ENCODE measurements at places on chromosomes 12 and 14.

DNA sequence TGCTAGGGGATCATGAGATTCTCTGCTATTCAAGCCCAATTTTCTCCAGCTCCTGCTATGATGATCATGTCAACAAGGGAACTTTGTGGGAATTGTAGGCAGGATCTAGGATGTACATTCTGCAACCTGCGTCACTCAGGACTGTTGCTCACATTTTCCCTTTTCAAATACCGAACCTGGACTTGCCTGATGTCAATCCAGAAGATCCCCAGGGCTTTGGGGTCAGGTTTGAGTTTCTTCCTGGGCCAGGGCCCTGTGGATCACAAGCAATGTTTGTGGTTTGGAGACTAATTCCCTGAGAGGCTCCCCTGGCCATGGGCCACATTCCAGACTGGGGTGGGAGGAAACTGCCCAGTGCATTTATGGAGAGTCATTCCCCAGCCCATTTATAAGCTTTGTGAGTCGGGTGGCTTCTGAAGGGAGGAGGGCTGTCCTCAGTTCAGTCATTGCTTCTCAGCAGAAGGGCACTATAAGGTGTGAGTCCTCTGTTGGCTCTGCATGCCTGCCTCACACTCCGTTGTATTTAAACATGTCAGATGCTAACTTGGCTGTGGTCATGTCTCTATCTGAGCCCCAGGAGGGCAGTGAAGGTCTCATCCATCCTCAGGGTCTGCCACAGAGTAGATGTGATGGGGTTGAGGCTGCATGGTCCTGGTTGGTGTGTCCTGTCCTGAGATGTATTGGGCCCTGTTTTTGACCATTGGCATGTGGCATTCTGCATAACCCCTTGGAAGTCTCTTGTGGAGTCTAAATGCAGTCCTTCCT is 6.5 kb downstream of the KRT86 start:
- ATAC-seq, result peak; percentile 77

DNA sequence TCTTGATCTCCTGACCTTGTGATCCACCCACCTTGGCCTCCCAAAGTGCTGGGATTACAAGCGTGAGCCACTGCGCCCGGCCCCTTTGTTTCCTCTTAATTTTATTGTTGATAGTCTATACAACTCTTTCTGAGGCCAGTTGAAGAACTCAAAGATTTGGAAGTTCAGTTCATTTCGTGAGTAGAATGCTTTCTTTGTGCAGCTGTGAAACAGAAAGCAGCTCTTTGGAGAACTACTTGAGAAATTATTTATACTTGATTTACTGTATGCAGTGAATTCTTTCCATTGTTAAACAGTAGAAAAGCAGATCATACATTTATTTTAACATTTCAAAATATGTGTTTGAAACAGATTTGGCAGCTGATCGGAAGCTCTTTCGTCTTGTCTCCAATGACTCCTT is 69.3 kb downstream of the PCNX1 start:
- no peak for ATAC-seq

DNA sequence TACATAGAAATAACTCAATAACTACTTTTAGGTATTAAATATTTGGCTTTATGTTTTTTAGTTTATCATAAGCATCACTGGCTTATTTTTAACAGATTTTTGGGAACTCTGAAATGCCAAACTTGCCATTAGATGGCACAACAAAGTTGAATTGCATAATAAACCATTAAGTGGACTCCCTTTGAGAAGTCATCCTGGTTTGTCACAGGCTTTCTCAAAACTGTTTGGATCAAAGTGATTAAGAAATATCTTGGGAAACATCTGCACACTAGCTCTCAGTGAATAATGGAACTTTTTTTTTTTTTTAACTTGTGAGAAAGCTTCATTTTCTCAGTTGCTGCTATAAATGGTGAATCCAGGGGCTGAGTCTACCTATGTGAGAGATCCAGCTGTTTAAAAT is 4.3 kb downstream of the SLC16A7 start:
- no peak for ATAC-seq

GRCh38 chr14:88380405-88380804 is 5.1 kb upstream of the SPATA7 start:
- peak; percentile 30 for ATAC-seq

GRCh38 chr12:19129122-19129485 is 429 bp upstream of the PLEKHA5 start:
- ATAC-seq, result no peak

- ATAC-seq, result no peak
Measured at GRCh38 chr12:77841521-77841920, 10.8 kb downstream of the NAV3 start.

Data from SK-N-SH treated with all-trans-retinoic acid at 6 μM for 48 hours (cell line).